ENCODE measurements at places on chromosomes 3 and 15.
A peak's percentile ranks its signal among the peaks of the same experiment; 100 is the strongest.

GRCh38 chr3:70822669-70823068 is 510.2 kb upstream of the MDFIC2 start:
- DNase-seq, result no peak

GRCh38 chr15:82697735-82698407 is 11.8 kb downstream of the AP3B2 start:
- DNase-seq, result no peak

DNA sequence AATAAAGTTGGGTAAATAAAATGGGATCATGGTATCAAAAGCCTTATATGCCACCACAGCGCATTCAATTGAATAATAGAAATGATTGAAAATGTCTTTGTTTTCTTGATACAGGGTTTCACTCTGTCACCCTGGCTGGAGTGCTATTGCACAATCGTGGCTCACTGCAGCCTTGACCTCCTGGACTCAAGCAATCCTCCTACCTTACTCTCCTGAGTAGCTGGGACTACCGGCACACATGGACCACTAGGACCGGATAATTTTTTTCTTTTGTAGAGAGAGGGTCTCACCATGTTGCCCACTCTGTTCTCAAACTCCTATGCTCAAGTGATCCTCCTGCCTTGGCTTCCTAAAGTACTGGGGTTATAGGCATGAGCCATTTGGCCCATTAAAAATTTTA is 33.8 kb upstream of the BBX start:
- no peak for DNase-seq

- DNase-seq, result peak; percentile 30
Measured at GRCh38 chr3:160401291-160402095, 2.0 kb downstream of the SMC4 start.

DNA sequence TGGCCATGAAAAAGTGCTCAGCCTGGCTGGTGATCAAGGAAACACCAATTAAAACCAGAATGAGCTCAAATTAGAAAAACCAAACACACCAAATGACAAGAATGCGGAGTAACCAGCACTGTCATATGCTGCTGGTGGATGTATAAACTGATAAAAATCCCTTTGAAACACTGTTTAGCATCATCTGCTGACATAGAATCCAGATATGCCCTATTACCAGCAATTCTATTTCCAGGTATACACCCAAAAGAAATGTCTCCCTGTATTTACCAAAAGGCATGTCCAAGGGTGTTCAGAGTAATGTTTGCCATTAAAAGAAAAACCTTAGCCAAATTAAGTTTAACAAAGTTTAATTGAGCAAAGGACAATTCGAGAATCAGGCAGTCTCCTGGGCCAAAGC is 138.6 kb downstream of the FMN1 start:
- DNase-seq, result no peak

GRCh38 chr3:126449621-126450051 is 26.1 kb downstream of the ZXDC start:
- no peak for DNase-seq

DNA sequence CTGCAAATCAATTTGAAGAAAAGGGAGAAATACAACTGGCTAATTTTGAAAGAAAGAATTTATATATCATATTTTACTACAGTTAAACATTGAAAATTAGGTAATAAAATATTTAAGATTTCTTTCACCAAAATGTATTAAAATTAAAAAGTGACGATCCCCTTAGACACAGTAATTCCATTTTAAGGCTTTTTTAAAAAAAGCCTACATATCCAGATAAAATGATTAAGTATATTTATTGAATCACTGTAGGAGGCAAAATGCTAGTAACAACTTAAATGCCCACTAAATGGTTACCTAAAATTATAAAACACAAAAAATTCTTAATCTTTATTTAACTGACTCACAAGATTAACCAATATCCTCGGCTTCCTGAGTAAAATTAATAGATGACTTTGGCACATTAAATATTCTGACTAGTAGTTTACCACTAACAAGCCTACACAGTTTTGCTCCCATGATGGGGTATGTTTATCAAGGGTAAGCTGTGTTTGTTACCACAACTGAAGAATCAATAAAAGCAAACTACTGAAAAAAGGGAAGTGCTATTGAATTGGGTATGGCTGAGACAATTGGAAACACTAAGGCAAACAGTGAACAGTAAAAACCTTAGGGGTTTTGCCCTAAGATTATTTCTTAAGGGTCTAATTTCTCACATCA is 28.4 kb downstream of the ANKRD28 start:
- DNase-seq, result no peak

GRCh38 chr15:70245932-70246622 is 148.4 kb upstream of the TLE3 start:
- DNase-seq, result peak; percentile 89

DNA sequence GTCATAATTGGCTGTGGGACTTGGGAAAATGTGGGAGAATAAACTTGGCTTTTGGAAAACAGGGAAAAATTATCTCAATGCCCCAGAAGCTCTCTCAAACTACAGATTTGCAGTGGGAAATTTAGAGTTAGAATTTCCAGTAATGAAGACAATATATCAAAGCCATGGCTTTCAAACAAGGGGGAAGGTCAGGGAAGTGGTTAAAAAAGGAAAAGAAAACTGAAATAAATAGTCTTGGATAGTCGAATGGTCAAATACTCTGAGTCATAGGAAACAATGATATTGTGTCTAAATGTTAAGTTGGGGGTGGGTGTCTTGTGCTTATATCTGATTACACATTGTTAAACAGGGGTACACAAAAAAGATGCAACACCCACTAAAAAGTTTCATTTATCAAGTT is 272.4 kb upstream of the COL8A1 start:
- DNase-seq, result no peak

GRCh38 chr15:99021694-99022093 is 14.1 kb upstream of the PGPEP1L start:
- DNase-seq, result no peak

DNA sequence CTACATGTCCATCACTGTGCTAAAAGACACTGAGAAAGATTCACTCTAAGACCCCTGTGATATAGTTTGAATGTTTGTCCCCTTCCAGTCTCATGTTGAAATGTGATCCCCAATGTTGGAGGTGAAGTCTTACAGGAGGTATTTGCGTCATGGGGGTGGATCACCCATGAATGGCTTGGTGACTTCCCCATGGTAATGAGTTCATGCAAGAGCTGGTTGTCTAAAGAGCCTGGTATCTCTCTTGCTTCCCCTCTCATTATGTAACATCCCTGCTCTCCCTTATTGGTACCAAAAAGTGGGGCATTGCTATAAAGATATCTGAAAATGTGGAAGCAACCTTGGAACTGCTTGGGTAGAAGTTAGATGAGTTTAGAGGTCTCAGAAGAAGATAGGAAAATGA is 32.2 kb upstream of the FAM174B start:
- DNase-seq, result no peak

- no peak for DNase-seq
Measured at GRCh38 chr3:179961071-179961702, 75.5 kb downstream of the PEX5L start.

DNA sequence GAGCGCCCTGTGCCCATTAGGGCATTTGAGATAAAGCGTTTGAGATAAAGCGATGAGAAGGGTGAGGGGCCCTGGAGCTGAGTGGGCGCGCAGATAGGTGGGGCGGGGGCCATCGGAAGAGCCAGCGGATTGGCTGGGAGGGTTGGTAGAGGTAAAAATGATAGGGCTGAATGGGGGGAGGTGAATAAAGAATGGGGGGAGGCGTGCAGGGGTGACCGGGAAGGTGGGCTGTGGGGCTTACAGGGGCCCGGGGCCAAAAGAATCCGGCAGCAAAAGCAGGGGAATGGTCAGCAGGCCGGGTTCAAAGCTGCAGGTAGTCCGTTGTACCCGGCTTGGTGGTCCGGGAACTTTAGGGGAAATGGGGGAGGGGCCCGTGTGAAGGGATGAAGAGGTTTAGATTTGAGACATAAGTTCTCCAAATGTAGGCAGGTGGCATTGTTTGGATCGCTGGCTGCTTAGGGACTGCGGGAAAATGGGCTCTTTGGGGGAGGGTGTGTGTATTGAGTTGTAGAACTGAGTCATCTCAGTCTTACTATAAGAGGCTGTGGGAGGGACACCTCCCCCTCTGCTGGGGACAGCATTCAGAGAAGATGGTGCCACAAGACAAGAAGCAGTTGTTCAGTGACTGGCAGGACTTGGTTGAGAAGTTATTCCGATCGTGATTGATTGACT is 610 bp downstream of the ARID3B start:
- DNase-seq, result no peak

- no peak for DNase-seq
Measured at GRCh38 chr15:97200161-97200560, 760.3 kb upstream of the ARRDC4 start.

GRCh38 chr3:10845839-10846656 is 30.0 kb downstream of the SLC6A11 start:
- no peak for DNase-seq

GRCh38 chr15:89436560-89437311 is 59.6 kb downstream of the RHCG start:
- DNase-seq, result no peak

GRCh38 chr15:26355472-26356074 is 417.3 kb downstream of the GABRB3 start:
- no peak for DNase-seq

DNA sequence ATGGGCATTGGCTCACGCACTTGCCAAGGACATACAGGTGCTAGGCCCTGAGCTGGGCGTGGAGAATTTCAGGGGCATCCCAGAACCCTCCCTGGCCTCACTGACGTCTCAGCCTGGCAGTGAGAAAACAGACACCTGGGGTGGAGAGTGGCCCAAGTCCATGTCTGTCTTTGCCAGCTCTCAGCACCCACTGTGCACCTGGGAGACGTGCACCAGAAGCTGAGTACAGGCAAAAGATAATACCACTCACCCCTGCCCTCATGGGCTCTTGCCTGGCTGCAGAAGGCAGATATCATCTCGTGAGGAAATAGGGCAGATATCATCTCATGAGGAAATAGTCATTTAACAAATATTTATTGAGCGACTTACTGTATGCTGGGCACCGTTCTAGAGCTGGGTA is 8.0 kb downstream of the LOXL1 start:
- no peak for DNase-seq

- DNase-seq, result peak; percentile 20
Measured at GRCh38 chr15:69757186-69757585, 304.6 kb downstream of the RPLP1 start.
